Osteoblast (primary cell): ENCODE measurements at places on chromosomes 7 and 10.
A peak's percentile ranks its signal among the peaks of the same experiment; 100 is the strongest.

DNA sequence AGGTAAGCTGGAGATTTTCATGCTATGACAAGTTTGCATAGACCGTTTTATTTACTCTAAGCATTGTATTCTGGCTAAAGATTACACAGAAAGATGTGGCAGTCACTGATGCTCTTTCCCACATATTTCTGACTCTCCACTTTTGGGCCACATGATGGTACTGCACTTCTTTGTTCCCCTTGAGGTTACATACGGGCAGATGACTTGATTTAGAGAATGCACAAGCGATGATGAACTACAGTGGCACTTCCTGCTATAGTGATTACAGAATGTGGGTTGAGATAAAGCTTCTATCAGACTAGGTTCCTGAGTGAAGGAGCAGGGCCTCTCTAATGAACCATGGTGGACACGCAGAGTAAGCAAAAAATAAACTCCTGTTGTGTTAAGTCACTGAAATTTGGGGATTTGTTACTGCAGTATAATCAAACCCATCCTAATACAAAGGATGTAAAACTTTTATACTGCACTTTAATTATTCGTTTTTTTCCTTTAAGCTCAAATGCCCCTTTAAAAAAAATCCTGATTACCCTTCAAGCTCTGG, 177.9 kb downstream of the TAX1BP1 start:
- no peak for DNase-seq

DNA sequence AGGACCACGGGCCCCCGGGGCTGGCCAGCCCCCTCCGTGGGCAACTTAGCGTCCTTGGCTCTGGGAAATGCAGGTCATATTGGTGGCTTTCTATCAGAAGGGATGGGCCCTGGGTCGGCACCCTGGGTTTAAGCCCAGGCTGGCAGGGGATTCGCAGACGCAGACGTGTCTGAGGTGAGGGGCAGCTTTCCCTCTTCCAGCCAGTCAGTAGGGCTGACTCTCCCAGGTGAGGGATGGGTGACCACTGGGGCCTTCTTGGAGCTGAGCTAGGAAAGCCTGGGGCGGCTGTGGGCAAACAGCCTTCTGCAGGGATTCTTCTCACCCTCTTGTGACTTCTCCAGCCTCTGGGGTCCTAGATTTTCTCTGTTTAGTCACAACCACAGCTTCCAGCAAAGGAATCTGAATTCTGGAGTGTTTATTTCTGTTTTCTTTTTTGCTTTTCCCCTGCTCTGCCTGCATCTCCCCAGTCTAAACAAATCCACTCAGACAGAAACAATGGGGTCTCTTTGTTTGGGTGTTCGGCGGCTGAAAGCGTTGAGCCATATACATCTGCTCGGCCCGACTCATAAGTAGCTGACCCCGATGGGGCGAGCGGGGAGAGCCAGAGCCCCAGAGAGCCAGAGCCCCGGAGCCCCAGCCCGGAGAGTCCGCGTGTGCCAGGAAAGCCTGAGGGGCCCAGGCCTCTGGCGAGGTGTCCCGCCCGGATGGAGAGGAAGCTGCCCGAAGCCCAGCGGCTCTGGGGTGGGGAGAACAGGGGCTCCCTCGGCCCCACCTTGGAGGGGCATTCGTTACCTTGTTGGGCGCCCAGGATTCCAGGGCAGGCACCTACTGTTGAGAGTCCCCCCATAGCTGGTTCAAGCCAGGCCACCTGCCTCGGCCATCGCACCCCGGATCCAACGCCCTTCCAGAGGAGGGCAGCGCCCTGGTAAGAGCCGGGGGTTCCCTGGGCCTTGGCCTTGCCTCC, 2.0 kb downstream of the MNX1 start:
- peak; percentile 93 for DNase-seq

DNA sequence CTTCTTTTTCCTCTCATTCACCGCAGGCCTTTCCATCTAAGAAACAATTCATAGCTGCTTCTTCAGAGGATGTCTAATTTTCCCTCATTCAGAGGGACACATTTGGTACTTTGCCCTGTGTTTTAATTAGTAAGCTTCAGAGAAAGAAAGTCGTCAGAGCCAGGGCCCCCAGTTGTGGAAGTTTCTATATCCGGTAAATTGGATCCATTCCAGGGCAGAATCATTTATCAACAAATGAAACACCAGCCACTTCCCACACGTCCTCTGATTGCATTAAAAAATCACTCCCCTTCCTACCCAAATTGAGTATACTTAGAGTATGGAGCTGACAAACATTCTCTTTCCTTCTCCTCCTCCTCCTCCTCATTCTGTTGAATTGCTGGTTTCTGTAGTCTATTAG, 205.8 kb upstream of the HDAC9 start:
- DNase-seq = no peak

GRCh38 chr7:154680894-154681659, 321.8 kb downstream of the PAXIP1 start:
- DNase-seq = no peak

GRCh38 chr10:57507788-57508187, 759.9 kb downstream of the IPMK start:
- no peak for DNase-seq

DNA sequence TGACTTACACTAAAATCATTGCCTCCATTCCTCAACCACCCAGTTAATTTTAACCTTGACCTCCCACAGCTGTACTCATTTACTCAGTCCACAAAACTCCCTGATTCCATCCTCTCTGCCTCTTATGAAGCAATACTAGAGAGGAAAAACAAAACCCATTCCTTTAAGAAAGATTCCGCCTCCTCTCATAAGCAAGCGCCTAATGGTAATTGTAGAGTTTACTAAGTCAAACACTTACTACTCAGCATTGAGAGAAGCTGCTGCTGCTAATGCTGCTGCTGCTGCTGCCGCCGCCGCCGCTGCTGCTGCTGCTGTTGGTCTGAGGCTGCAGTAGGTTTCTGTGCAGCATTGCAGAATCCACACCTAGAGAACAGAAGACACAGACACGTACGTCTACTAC, 2.1 kb upstream of the ADD3 start:
- peak; percentile 85 for DNase-seq

DNA sequence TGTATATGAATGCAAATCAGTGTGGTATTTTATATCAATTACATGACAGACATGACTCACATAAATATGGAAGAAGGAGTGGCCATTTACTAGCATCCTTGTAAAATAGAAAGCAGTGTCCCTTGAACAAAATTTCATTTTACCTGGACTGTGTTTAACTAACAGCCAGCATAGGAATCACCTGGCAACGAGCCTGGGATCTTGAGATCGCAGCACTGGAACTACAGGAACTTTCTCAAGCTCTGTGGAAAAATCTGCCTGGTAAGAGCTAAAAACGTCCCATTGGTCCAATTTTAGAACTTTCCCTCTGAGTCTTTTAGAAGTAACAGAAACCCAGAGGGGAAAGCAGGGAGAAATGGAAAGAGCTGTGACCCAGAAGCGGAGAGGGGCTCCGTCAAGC, 68.9 kb upstream of the AMPH start:
- DNase-seq = no peak

DNA sequence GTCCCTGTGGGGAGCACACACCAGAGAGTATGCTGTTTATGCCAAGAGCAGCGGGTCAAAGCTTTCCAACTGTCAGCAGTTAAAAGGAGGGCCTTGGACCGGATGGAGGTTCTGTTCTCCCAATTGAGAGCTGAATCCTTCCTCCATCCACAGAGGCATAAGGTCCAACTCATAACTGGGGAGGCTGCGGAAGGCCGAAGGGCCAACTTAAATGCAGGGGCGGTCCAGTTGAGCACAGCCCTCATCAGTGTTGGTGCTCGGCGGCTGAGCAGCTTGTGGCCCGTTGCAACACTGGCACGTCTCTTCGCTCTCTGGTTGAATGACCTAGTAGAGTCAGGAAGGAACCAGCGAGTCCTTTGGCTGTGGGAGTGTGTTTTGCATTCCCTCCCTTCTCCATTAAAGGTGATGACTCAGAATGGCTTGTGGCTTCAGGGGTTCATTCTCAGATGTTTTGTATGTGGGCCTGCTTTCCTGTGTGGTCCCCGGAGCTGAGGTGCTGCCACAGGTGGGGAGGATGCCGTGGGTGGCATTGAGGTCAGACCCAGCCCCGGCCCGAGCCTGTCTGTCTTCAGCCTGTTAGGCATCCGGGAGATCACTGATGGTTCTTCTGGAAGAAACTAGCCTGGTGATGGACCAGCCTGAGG, 44.8 kb upstream of the DMBT1 start:
- DNase-seq = peak; percentile 94
